Aorta (tissue), 5 donors: ENCODE measurements at places on chromosomes 5 and 9. TPM values are rescaled to one million over a fixed set of nuclear protein-coding genes. Genes with fewer than 3 reads are reported as not detected.

Gene PDE4D
- 112 TPM for total RNA-seq

Gene LCN1
- not detected for total RNA-seq

Gene SPOCK1
- total RNA-seq = 67.8 TPM

Gene PCDHB15
- total RNA-seq = 10.9 TPM

Gene IFNA13
- not detected for total RNA-seq

Gene ATP6V0E1
- total RNA-seq = 183 TPM

Gene CENPK
- total RNA-seq = 3.7 TPM

GRCh38 chr9:116152390-116152789, 1.2 kb upstream of the PAPPA start:
- DNase-seq = no peak

GRCh38 chr9:93149361-93149760, 15.3 kb upstream of the NINJ1 start:
- DNase-seq = no peak

DNA sequence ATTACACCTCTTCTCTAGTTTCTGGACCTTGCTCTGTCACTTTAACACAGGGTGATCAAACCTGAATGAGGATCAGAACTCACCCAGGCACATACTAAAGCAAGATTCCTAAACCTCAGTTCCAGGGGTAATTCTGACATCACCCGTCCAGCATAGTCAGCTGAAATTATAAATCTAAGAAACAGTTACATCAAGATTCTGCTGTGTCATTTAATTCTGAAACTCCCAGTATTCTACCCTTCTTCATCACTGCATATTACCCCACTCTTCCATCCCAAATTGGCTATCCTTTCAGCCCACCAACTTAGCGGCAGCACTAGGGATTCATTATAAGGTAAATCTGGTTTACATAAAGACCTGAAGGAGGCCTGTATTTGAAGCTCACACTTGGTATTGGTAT, 64.0 kb downstream of the STX17 start:
- DNase-seq = no peak

DNA sequence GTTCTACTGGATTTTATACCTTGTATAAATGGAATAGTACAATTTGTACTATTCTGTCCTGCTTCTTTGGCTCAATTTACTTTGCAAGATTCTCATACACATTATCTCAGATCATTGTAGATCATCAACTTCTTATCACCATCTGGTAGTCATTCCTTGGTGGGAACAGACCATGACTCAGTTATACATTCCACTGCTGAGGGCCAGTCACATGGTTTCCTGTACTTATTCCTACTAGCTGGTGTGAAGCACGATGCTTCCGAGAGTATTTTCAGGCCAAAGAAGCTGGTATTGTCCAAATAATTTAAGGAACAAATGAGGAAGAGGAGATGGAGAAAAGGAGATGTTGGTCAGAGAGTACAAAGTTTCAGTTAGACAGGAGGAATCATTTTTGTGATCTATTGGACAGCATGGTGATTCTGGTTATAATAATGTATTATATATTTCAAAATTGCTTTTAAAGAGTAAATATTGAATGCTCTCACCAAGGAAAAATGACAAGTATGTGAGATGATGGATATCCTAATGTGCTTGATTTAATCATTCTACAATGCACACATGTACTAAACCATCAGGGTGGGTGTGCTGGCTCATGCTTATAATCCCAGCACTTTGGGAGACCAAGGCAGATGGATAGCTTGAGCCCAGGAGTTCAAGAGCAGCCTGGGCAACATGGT, 124.1 kb downstream of the SYK start:
- no peak for DNase-seq

GRCh38 chr5:116795189-116795588, 220.6 kb upstream of the SEMA6A start:
- no peak for DNase-seq

DNA sequence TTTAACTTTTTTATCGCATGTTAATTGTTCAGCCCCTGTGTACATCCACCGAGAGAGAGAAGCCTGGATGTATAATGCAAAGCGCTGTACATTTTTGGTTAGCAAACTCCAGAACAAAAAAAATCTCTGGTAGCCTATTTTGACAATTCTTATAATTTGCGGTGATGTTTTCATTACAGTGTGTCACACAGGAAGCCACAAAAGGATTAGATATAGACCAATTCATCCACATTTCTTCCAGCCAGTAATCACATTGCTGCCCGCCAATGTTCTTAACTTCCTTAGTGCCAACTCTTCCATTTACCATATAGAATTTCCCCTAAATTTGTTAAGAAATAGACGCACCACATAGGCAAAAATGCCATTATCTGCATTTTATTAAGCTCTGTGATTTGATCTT, 435.6 kb downstream of the EFNA5 start:
- DNase-seq = no peak

GRCh38 chr9:93286252-93287188, 102.6 kb downstream of the WNK2 start:
- DNase-seq = no peak

- no peak for DNase-seq
Measured at GRCh38 chr5:79510638-79511037, 3.3 kb downstream of the HOMER1 start.

- no peak for DNase-seq
Measured at GRCh38 chr5:139374909-139375308, 8.2 kb downstream of the SLC23A1 start.

DNA sequence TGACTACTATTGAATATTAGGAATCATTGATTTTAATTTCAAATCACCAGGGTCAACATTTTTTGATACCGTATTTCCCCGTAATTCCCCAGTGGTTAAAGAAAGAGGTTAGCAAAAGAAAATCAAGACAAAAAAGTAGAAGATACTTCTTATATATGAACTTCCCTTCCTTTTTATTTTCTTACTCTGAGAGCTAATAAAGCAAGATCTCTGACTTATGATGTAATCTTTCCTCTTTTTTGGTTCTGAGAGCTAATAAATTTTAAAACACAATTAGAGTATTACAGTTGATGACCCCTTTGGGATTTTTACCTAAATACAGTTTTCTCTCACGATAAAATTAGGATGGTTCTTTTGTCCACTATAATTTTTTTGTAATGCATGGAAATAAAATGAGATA, 9.2 kb upstream of the FYB1 start:
- no peak for DNase-seq

DNA sequence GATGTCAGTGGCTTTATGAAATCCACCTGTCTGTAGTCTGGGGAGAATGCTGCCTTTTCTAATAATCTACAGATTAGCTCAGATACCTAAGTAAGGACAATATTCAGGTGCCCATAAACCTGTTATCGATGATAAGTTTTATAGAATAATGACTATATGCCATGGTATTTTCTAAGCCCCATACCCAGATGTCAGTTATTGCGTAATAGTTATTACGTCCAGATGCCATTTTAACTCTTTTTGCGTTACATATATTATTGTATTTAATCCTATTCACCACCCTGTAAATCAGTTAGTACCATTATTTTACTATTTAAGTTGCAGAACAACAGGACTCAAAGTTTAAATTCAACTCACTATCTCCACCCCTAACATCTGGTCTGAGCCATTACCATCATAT, 1343.9 kb upstream of the ACO1 start:
- DNase-seq = no peak

DNA sequence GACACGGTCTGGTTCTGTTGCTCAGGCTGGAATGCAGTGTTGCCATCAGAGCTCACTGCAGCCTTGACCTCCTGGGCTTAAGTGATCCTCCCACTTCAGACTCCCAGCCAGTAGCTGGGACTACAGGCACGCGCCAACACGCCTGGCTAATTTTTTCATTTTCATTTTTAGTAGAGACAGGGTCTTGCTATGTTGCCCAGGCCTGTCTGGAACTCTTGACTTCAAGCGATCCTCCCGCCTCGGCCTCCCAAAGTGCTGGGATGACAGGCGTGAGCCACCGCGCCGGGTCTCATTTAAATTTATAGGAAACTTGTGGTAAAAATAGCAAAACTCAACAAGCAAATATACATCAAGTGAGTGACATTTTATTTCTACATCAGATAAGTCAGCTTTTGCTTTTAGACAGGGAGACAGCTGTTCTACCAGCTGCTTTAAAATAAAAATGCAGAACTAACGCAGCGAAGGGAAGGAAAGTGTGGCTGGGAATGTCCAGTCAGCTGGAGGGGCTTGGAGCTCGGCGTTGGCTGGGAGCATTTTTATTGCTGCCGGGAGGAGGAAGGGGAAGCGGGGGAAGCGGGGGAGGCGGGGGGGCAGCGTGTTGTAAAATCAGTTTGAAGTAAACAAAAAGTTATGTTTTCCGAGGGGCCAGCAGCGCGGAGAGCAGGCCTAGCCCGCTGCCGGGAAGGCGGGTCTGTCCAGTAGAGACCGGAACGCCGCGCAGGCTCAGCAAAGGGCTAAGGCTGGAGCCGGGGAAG, 707 bp upstream of the ZFYVE16 start:
- peak; percentile 55 for DNase-seq

GRCh38 chr5:1893754-1894153, 11.0 kb upstream of the IRX4 start:
- DNase-seq = peak; percentile 6

DNA sequence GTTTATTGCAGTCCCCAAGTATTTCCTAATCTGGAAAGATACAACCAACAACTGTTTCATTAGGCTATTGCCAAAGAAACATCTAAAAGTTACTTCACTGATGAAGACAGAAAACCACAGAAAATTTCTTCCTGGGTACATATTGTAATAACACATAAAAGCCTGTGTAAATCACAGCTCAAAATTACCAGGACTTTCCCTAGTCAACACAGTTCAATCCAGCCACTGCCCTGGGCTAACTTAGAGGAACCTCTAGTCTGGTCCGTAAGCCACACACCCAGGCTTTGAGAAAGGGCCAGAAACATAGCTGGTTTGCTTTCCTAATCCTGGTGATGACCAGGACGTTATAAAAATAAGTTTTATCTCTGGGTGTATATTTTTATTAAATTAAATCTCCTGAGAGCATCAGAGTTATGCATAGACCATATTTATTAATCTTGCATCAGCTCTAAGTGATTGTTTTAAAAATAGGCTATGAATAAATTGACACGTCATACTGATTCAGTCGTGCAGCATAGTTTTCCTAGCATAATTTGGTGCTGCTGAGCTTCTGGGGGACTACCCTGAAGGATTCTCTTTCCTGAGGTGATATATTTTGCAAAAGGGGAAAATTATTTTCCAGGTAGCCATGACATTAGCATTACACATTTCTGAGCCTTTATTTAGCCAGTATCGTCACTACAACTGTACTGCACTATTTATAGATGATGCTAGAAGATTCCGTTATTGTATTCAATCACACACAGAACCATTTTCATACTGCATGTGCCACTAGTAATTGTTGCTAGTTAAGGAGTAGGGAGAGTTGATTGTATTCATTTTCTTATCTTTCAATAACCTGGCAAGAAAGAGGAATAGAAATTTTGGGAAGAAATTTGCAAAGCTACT, 12.6 kb upstream of the MUSK start:
- DNase-seq = peak; percentile 40

DNA sequence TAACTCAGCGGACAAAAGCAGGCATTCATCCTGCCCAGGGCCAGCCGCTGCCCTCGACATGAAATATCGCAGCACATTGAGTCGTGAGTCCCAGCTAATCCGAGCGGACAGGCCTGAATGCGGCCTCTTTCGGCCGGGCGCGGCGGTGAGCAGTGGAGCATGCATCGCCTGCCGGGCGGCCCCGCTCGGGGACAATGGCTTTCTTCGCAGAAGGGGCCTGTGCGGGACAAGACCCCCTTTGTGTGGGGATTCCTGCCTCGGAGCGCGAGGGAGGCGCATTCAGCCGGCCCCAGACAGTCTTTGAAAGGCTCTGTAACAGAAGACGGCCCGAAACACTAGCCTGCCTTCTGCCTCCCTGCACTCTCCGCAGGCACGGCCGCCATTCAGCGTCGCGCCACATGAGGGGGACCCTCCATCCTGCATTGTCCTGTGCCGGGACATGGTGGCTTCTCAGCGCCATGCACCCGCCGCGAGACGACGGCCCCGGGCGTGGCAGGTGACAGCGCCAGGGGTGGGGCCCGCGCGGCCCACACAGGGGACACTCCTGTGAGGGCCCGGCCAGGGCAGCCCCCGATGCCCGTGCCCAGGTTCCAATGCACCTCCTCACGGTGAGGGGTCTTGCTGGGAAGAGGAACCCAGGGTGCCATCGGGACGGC, 52.0 kb downstream of the EXD3 start:
- DNase-seq = peak; percentile 71

- no peak for DNase-seq
Measured at GRCh38 chr9:20002011-20002410, 213.2 kb upstream of the SLC24A2 start.

GRCh38 chr5:74660140-74660539, 19.6 kb upstream of the ENC1 start:
- no peak for DNase-seq

GRCh38 chr9:95171001-95171400, 146.5 kb downstream of the FANCC start:
- no peak for DNase-seq

DNA sequence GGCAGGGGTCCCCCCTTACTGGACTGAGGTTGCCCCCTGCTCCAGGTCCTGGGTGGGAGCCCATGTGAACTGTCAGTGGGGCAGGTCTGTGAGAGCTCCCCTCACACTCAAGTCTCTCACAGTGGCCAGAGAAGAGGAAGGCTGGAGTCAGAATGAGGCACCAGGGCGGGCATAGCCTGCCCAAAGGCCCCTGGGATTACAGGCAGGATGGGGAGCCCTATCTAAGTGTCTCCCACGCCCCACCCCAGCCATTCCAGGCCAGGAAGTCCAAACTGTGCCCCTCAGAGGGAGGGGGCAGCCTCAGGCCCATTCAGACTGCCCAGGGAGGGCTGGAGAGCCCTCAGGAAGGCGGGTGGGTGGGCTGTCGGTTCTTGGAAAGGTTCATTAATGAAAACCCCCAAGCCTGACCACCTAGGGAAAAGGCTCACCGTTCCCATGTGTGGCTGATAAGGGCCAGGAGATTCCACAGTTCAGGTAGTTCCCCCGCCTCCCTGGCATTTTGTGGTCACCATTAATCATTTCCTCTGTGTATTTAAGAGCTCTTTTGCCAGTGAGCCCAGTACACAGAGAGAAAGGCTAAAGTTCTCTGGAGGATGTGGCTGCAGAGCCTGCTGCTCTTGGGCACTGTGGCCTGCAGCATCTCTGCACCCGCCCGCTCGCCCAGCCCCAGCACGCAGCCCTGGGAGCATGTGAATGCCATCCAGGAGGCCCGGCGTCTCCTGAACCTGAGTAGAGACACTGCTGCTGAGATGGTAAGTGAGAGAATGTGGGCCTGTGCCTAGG, at the start of gene CSF2:
Gene CSF2 (plus strand): TSS at position 559 of the 783 bp plus-strand sequence. CDS start 35 bp downstream, at position 594.
- DNase-seq = no peak

- DNase-seq = no peak
Measured at GRCh38 chr9:68969538-68969937, 44.4 kb downstream of the PRKACG start.

GRCh38 chr9:9631284-9631683, 981.5 kb downstream of the PTPRD start:
- DNase-seq = no peak

DNA sequence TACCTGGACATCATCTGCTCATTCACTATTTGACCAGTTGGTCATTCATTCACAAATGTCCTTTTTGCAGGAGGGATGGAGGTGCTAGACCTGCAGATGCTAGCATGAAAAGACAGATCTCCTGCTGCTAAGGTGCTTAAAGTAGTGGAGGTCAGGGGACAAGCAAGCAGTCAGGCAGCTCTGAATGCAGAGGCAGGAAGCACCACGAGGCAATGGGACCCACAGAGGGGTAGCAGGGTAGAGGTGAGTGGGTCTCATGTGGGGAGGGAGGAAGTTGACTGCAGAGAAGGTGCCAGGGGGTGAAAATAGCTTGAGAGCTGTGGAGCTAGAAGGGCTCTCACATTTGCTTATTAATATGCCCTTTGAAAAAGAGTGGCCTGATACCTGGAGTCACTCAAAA, 25.2 kb downstream of the FXN start:
- DNase-seq = no peak

- no peak for DNase-seq
Measured at GRCh38 chr5:145947581-145947980, 11.2 kb downstream of the SH3RF2 start.
